Activated naive CD4-positive, alpha-beta T cell treated with anti-CD3 and anti-CD28 coated beads for 36 hours (primary cell): ENCODE measurements at places on chromosomes 5 and 9.

GRCh38 chr9:130451509-130452388 is 7.0 kb downstream of the ASS1 start:
- DNase-seq = peak; percentile 43

DNA sequence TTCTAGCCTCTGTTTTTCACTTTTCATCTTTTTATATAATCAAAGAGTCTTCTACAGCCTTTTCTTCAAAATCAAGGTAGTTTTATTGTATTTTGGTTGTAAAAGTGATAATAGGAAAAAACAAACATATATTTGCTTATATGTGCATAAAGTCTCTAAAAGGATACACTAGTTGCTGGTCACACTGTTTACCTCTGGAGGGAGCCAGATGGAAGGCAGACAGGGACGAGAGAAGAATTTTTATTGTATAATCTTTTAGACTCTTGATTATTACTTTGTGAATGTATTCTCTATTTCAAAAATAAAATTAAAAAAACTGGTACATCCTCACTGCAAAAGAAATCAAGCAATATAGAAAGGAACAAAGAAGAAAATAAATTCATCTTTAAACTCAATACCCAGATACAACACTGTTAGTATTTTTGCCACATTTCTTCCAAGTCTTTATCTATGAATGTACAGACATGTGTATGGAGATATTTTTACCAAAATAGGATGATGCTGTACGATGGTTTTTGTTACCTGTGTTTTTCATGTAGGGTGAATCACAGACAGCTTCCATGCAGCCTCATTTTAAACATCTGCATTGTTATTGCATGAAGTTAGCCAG is 6.1 kb upstream of the RNF183 start:
- peak; percentile 53 for DNase-seq

- DNase-seq = peak; percentile 7
Measured at GRCh38 chr9:108911820-108912219, 22.1 kb downstream of the ELP1 start.

- no peak for DNase-seq
Measured at GRCh38 chr5:135179308-135179980, 145.4 kb upstream of the PITX1 start.

DNA sequence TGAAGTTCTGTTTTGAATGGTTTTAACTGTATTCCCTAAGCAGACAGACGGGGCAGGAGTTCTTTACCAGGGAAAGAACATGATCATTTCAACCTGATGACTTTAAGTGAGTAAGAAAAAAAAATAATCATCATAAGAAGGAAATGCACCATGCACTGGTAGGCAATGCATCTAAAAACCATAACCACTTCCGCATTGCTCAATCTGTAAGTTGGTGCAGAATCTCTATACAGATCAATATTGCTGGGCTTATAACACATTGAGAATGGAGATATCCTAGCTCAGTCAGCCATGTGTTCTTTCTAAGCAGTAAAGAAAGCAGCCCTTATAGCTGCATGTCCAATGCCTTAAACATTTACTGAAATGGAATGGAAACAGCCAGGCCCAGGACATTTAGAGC is 407.1 kb upstream of the DMAC1 start:
- DNase-seq = no peak

GRCh38 chr9:131240047-131240921 is 36.0 kb downstream of the FAM78A start:
- DNase-seq = no peak

DNA sequence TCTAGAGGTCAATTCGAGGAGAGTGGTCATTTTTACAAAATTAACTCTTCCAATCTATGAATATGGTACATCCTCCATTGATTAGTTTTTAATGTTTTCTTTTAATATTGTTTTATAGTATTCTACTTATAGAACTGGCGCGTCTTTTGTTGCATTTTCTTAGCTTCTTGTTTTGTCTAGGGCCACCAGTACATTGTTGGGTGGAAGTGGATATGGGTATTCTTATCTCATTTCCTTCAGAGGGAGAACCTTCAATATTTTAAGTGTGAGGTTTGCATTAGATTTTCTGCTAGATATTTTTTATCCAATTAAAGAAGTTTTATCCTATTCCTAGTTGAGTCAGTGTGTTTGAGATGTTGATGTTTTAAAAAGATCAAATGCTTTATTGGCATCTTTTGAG is 69.8 kb downstream of the RPS23 start:
- DNase-seq = no peak

GRCh38 chr9:69951411-69951810 is 92.2 kb upstream of the MAMDC2 start:
- DNase-seq = no peak

GRCh38 chr5:151139015-151139414 is 18.6 kb downstream of the ANXA6 start:
- no peak for DNase-seq

DNA sequence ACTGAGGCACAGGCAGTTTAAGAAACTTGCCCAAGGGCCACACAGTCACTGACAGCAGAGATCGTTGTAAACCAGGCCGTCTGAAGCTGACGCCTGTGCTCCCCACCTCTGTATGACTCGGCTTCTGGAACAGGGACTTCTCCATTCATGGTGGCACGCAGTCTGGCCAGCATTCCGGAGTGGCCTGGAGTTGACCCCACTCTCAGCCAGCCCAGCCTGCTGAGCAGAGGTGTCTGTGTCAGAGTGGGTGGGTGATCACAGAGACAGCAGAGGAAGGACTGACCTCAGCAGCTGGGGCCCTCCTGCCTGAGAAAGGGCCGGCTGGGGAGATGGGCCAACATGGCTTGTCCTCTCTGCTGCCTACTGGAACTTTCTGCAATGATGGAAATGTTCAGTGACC is 12.6 kb downstream of the LRSAM1 start:
- DNase-seq = no peak

DNA sequence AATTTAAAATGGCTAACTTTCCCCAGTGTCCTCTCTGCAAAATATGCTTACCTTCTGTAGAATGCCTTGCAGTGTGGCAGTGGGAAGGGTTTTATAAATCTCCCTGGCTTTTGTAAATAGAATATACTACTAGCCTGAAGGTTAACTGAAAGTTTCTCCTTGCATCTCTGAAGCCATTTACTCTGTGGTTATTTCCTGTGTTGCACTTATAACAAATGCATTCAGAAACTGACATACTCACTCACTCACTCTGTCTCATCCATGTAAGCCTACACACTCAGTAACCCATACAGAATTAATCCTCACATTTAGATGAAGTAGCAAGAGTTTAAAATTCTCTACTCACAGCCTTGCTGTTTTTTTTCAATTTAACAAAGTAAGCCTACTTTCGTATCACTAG is 87.1 kb upstream of the SH3GL2 start:
- DNase-seq = no peak

GRCh38 chr9:89514337-89514736 is 16.4 kb upstream of the SEMA4D start:
- DNase-seq = no peak
